ENCODE measurements at places on chromosomes 5 and 9.

DNA sequence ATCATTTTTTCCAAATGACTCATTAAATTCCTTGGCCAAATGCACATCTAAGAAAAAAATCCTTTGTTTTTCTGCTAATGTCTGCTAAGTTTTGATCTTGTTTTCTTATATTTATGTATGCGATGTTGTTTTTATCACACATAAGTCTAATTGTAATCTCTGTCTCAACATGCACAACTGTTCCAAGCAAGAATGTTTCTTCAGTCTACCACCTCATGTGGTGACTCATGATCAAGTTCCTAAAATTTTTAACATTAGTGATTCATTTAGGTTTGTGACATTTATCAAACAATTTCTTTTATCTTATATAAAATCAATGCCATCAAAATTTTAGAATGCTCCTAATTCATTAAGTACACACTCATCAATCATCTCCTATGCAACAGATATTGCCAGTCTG is 763.9 kb upstream of the FAM174A start:
- DNase-seq: no peak

DNA sequence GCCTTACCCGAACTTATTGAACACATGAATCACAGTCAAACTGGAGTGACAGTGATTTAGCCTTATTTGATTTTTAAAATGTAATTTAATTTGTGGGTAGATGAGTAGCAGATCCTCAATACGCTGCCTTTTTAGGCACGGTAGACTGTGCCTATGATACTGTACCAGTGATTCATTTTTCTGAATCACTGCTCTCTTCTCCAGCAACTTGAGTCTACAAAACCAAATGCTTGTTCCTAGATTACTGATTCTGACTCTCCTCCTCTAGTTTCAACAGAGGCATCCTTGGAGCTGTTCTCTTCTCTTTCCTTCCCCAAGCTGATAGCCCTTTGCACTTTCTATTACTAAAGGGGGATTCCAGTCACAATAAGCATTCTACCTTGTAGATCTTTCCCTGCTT is 94.3 kb upstream of the IL7R start:
- no peak for DNase-seq

DNA sequence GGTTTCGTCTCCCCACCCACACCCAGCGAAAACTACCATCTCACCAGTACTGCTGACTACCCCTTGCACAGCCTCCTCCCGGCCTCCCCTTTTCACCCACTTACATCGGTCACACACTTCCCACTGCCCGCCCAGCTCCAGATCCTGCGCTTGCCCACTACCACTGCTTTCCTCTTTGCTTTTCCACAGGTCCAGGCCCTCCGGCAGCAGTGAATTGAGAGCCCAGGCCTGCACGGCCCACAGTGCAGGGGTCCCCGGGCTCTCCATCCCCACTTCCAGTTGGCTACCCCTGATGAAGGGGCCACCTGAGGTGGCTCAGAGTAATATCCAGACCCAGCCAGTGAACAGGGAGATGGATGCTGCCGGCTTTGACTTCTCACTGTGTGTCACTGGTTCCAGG is 120.2 kb upstream of the FSTL4 start:
- DNase-seq: no peak

GRCh38 chr5:63648376-63648775 is 313.9 kb downstream of the HTR1A start:
- DNase-seq: no peak

- no peak for DNase-seq
Measured at GRCh38 chr5:16809010-16809394, 127.1 kb downstream of the MYO10 start.

GRCh38 chr9:78698371-78698770 is 401.4 kb downstream of the PSAT1 start:
- no peak for DNase-seq

- DNase-seq: no peak
Measured at GRCh38 chr9:124741662-124742061, 29.4 kb downstream of the NR6A1 start.

- no peak for DNase-seq
Measured at GRCh38 chr5:143649937-143650621, 161.9 kb upstream of the HMHB1 start.

DNA sequence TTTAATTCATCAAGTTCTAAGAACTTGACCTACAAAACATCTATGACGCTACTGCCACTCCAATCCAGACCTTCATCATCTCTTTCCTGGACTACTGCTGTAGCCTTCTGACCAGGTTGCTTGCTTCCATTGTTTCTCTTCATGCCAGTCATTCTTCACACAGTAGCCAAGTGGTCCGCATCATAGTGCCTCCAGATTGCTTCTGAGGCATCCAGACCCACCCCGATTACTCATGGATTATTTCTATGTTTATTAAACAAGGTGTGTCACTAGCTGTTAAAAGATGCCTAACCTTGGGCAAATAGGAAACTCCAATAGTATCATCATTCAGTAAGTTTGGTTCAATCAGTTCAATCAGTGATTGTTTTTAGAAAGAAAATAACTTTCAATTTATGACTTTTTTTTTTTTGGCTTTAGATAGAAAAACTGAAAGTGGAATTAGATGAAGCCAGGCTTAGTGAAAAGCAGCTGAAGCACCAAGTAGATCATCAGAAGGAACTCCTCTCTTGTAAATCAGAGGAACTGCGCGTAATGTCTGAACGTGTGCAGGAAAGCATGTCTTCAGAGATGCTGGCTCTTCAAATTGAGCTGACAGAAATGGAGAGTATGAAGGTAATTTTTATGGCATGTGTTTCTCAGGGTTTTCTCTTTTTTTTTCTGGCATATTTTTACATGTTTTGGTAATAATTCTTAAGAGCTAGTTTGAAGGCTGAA is 9.5 kb downstream of the SPDL1 start:
- DNase-seq: no peak

- no peak for DNase-seq
Measured at GRCh38 chr9:136835162-136835931, 6.9 kb upstream of the AJM1 start.

DNA sequence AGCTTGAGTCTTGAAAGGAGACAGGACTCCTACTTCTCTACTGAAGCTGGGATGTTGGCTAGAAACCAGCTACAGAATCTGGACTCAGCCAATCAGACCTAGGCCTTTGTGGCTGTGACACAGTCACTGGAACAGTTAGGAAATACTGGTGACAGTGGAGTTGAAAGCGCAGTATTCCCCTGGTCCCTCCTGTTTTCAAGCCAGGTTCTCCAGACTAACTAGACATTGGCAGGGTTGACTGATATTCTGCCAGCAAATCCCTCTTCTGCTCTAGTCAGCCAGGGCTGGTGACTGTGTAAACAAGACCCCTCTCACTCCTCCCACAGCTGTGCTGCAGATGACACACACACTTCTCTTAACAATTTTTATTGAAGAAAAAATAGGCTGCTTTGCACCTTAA is 8.7 kb downstream of the SHROOM1 start:
- no peak for DNase-seq

DNA sequence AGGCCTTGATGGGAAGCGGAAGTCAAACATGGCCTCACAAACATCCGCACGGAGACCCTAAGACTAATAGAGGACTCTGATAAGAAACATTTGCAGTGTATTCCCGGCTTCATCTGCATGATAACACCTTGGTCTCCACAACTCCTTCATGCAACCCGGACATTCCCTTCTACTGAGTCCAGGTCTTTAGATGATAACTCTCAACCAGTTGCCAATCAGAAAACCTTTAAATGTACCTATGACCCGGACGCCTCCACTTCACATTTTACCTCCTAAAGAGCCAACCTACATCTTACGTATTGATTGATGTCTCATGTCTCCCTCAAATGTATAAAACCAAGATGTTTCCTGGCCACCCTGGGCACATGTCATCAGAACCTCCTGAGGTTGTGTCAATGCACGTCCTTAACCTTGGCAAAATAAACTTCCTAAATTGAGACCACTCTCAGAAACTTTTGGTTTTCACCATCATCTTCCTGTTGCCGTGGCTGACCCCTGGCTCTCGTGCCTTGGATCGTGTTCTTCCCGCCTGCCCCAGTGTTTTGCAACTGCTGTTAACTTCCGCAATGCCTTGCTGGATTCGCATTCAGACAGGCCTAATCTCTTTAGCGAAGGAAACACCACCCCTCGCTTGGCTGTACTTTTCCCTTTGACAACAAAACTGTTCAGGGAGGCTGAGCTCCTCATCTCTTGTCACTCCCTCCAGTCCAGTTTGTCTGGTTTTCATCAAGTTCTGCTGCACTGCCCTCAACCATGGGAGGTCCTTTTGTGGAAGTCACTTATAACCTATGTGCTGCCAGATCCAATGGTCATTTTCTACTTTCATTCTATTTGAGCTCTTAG is 1.1 kb upstream of the DAP start:
- no peak for DNase-seq

DNA sequence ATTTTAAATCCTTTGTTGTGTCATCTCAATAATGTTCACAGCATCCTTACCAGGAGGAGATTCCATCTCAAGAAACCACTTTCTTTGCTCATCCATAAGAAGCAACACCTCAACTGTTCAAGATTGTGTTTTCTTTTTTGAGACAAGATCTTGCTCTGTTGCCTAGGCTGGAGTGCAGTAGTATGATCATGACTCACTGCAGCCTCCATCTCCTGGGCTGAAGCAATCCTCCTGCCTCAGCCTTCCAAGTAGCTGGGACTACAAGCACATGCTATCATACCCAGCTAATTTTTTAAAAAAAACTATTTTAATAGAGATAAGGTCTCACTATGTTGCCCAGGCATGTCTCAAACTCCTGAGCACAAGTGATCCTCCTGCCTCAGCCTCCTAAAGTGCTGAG is 60.0 kb downstream of the ABHD17B start:
- DNase-seq: no peak

DNA sequence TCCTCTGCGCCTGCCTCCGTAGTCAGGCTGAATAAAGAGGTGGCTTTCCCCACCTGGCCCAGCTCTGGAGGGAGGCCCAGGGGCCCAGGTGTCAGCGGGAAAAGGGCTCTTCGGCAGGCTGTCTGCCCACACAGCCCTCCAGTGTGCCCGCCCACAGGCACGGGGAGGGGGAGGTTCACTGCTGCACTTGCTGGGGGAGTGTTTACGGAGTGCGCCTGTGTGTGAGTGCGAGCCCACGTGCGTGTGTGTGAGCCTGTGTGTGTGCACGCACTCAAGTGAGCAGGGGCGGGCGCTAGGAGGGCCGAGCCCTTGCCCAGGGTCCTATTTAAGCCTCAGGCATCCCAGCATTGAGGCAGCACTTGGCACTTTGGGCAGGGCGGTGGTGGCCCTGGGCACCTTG is 10.9 kb downstream of the DNLZ start:
- peak; percentile 15 for DNase-seq

- no peak for DNase-seq
Measured at GRCh38 chr9:101359679-101360078, 25.1 kb downstream of the BAAT start.

DNA sequence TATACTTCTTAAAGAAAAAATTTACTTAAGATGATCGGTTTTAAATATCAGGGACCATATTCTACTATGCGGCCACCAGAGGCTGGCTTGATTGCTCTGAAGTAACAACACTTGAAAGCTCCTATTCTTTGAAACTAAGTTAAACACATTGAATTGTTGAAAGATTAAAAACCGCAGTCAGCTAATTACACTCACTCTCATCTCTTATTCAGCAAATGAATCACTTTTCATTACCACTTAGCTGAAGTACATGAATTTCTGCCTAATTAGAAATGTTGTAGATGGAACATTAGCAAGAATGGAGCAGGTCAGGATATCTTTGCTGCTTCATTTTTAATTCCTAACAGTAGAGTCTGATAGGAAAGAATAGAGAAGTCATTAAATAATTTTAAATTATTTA is 42.3 kb downstream of the LSM11 start:
- DNase-seq: no peak

GRCh38 chr9:121160025-121160424 is 41.6 kb downstream of the RAB14 start:
- no peak for DNase-seq

DNA sequence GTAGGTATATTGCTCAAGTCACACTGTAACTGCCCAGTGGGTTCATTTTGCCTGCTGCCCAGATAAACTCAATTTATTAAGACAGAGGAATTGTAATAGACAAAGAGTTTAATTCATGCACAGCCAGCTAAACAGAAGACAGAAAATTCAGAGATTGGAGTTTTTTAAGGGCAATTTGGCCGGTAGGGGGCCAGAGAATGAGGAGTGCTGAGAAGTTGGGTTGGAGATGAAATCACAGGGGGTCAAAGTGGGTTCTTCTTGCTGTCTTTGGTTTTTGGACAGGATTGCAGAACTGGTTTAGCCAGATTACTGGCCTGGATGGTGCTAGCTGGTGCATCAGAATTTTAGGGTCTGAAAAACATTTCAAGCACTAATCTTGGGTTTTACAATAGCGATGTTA is 20.7 kb upstream of the IL33 start:
- DNase-seq: no peak

- DNase-seq: peak; percentile 82
Measured at GRCh38 chr5:174045470-174046025, at the start of gene NSG2. NSG2 (plus strand) TSS chr5:174045706; CDS start chr5:174046756, 1,050 bp downstream.

- DNase-seq: no peak
Measured at GRCh38 chr5:158884827-158885518, 214.7 kb downstream of the EBF1 start.

DNA sequence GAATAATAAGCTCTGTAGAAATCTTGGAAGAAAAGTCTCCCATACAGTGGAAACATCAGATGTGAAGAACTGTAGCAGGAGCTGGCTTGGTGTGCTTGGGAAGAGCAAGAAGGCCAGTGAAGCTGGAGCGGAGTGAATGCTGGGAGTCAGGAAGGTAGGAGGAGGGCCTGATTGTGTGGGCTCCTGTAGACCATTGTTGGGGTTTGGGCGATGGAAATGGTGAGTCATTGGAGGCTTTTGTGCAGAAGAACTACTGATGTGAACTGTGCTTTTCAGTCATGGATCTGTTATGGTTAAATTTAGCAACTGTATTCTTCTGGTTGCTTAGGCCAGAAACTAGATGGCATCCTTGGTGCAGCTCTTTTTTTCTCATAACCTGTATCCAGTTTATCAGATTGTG is 2.3 kb downstream of the ICE1 start:
- no peak for DNase-seq

DNA sequence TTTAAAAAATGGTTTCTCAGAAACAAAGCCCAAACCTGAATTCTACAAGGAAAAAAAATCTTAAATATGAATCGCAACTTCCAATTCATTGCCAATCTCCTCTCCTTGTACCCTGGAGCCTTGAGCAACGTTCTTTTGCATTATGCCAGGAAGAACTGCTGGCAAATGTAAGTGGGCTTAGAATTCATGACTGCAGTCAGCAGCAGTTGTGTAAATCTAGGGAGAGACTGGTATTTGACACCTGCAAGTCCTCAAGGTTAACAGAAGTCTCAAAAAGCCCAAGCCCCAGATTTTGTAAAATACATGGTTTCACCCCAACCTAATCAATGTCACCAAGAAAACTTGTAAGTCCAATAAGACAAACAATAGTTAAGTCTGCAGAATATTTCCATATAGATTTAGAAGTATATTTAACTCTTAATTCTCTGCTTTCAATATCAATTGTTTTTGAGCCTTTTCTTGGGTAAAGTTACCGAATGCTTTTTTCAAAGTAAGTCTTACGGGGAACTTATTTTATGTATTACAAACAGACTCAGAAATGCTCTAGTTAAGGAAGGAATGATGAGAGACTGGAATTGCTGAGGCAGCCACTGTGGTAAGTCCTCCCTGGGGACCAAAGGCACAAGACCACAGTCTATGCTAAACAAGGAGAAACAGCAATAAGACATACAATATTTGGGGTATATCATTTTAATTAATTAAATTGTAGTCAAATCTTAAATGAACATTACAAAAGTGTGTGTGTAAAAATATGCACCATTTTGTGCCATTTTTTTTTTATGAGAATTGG is 31.3 kb downstream of the ELL2 start:
- no peak for DNase-seq
